ENCODE measurements at places on chromosomes 13 and 19. TPM values are rescaled to one million over a fixed set of nuclear protein-coding genes. Genes with fewer than 3 reads are reported as not detected.

GRCh38 chr19:18109733-18110608 is 12.4 kb downstream of the MAST3 start:
- peak; percentile 50 for DNase-seq

DNA sequence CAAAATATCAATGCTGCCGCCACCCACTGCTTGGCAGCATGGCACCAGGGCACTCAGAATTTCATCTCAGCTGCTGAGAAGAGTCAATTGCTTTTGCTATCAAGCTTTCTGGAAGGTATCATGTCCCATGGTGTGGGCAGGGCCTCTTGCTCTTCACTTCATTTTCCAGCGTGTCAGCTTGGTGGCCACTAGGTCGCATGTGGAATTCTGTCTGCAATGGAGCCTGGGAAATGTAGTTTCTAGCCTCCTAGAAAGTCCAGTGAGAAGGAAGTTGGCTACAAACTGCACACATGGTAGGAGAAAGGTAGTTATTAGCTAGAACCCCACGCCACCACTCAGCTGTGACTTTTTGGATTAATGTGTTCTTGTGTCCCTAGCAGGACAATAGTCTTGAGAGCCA is 105.3 kb downstream of the MYO16 start:
- no peak for DNase-seq

GRCh38 chr19:6503407-6504201 is 1.5 kb upstream of the TUBB4A start:
- DNase-seq = no peak

- peak; percentile 80 for DNase-seq
These were observed 9.4 kb downstream of the HRC start for GRCh38 chr19:49145573-49146407.

GRCh38 chr13:31882794-31883193 is 143.5 kb downstream of the RXFP2 start:
- no peak for DNase-seq

Gene CYP4F2
- not detected for total RNA-seq

Gene MBD3L2
- total RNA-seq = not detected

Gene PRODH2
- not detected for total RNA-seq
